ENCODE measurements at places on chromosomes 6 and 20.

- DNase-seq: no peak
Measured at GRCh38 chr6:56790414-56790813, 147.7 kb upstream of the DST start.

GRCh38 chr6:157092736-157093135 lies 230.6 kb downstream of the TMEM242 start:
- DNase-seq: no peak

DNA sequence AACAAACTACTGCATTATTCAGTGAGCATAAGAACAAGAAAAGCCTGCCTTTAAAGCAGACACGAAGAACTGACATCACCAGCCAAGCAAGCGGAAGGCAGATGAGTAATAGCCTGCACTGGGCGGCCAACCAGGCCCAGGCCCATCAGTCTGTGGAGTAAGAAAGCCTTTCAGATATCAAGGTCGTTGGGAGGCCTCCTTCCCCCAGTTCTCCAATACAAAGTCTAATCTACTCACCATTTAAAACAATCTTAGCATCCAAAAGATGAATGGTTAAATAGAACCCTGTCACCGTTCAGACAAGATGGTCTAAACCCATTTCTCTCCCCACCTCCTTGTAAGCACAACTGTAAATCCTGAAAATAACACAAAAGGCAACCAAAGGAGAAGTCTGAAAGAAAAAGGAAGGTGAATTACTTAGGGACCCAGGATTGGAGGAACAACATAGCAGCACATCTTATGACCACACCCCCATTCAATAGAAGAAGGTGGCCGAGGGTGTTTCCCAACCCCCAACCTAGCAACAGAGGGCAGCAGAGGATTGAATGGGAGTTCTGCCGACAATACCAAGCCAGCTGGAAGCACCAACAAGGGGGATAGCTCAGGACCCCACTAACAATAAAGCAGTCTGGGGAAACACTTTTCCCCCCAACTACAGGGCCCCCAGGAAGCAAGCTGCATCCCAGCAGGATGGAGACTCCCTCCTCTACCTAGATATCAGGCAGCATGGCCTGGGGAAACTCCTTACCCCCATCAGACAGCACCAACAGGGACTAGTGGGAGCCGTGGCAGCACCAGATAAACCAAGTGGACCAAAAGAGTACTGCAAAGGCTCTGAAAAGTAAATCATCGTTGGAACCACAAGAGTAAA lies 67.9 kb downstream of the ZHX3 start:
- DNase-seq: no peak

DNA sequence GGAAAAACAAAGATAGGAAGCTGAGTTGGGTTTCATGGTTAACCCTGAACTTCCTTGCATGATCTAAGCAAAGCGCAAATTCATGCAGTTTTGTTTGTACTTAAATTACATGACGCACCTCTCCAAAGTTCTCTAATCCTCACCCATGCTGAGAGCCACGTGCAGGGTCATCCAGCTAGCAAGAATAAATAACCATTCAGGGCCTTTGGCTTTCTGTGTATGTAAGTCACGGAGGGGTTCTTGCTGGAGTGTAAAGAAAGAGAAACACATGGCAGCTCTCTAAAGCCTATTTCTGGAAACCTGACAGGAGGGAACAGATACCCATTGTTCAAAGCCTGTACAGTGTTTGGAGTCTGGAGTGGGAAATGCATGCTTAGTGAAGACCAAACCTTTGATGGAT lies 171.7 kb upstream of the CCN2 start:
- DNase-seq: no peak

DNA sequence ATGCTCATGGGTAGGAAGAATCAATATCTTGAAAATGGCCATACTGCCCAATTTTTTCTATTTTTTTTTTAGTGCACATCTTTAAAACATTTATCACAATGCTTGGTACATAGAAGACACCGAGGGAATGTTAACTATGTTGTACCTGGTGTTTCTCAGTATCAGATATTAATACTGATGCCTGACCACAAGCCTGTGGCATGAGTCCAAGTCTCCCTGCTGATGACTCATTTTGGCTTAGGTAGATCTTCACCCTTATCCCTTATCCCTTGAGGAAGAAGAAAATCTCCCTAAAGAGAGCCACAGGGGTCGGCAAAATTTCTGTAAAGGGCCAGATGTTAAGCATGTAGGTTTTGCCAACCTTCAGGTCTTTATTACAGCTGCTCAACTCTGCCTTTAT lies 14.5 kb downstream of the CD109 start:
- DNase-seq: no peak

All from CD4-positive, alpha-beta T cell treated with Interleukin-2 at 100 ng/mL for 4 hours (primary cell).